ENCODE measurements at places on chromosomes 2 and 18. TPM values are rescaled to one million over a fixed set of nuclear protein-coding genes. Genes with fewer than 3 reads are reported as not detected.

- peaks cover 19% of the 10 kb centered on the region for H3K27me3 ChIP-seq
- no peaks in the 10 kb centered on the region for H3K4me1 ChIP-seq
- H3K4me3 ChIP-seq, result no peak overlapping the region
- no peaks in the 10 kb centered on the region for H3K36me3 ChIP-seq
Observed at GRCh38 chr2:236157815-236158498, 10.2 kb downstream of the GBX2 start.

TWSG1 gene
- 8.6 TPM for total RNA-seq

- H3K27ac ChIP-seq, result no peak overlapping the region
- H3K4me3 ChIP-seq, result no peak overlapping the region
- no peaks in the 10 kb centered on the region for H3K4me1 ChIP-seq
- H3K27me3 ChIP-seq, result no peaks in the 10 kb centered on the region
Observed at GRCh38 chr2:144181001-144181400, 338.9 kb downstream of the ZEB2 start.

DNA sequence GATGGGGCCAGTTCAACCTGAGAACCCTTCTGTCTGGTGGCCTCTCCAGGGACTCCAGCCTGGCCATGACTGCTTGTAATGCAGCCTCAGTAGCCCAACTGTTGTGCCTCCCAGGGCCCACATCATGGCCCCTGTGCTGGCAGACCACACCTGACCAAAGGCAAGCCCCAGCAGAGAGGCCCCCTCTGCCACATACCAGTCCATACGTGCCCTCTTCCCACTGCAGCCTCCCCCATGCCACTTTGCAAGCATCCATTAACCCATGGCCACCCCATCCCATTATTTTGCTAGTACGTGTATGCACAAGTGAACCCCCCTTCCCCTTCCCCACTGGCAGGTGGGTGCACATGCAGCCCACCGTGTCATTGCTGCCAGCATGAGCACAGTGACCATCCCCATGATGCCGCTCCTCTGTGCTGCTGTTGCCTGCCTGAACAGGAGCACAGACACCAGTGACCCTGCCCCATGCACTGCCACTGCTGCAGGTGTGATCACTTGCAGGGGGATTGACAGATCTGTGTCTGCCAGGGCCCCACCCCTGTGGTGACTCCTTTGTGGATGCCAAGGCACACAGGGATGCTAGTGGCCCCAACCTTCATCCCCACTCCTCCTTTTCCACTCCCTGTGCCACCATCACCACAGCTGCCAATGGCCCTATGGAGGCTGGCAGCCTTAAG lies 330.0 kb upstream of the DSEL start:
- DNase-seq, result no peak
- no peaks in the 10 kb centered on the region for H3K4me1 ChIP-seq
- H3K36me3 ChIP-seq, result no peaks in the 10 kb centered on the region
- no peaks in the 10 kb centered on the region for H3K27me3 ChIP-seq
- no peak overlapping the region for H3K27ac ChIP-seq

- DNase-seq, result no peak
- peaks cover 22% of the 10 kb centered on the region for H3K4me1 ChIP-seq
- peak overlapping the region; percentile 89 for H3K27ac ChIP-seq
- no peaks in the 10 kb centered on the region for H3K27me3 ChIP-seq
- peak overlapping the region; percentile 72 for H3K4me3 ChIP-seq
Observed at GRCh38 chr18:13725566-13726231, 659 bp downstream of the FAM210A start.

RFTN2 gene
- total RNA-seq, result 1.1 TPM

DNA sequence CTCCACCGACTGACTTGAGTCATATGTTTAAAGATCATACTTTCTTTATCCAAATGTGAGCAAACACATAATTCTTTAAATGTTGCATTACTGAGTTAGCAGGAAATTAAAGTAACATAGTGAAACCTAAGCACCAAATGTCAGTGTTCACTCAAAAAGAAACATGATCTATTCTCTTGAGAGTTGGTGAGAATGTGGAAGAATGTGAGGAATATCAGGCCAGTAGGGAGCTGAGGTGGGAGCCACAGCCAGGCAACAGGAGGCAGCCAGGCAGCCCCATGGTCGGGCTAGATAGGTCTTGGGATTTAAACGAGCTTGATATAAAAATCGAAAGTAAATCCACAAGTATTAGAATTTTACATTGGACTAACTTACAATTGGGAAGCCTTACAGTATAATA lies 198.1 kb upstream of the SH3BP4 start:
- no peak for DNase-seq
- H3K27me3 ChIP-seq, result no peaks in the 10 kb centered on the region
- no peaks in the 10 kb centered on the region for H3K36me3 ChIP-seq
- no peaks in the 10 kb centered on the region for H3K4me1 ChIP-seq
- no peak overlapping the region for H3K27ac ChIP-seq

- no peak for DNase-seq
- no peak overlapping the region for H3K27ac ChIP-seq
- no peaks in the 10 kb centered on the region for H3K4me1 ChIP-seq
Observed at GRCh38 chr2:154375579-154375931, 322.9 kb upstream of the KCNJ3 start.

DNA sequence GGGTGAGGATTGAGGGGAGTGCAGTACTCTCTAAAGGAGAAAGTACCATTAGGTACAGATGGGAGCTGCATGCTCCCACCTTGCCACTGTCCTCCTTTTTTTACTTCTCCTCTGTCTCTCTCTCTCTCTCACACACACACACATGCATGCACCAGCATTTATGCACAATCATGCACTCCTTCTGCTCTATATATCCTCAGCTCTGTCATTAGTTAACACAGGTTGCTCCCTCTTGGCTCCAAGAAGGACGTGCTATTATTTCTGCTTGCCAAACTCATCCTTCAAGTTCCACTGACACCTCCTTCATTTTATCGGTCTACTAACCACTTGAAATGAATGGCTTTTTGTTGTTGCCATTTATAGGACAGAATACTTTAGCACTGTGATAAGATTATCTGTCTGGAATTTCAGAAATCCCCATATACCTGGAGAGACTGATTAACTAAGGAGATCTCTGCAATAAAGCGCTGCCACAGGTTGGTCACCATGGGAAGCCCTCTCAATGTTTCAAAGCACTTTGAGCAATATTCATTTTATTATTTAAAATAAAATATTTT lies 178.5 kb upstream of the TRIB2 start:
- H3K4me1 ChIP-seq, result no peaks in the 10 kb centered on the region
- H3K27ac ChIP-seq, result no peak overlapping the region
- no peak overlapping the region for H3K4me3 ChIP-seq
- H3K27me3 ChIP-seq, result no peaks in the 10 kb centered on the region
- no peak for DNase-seq
- H3K36me3 ChIP-seq, result no peaks in the 10 kb centered on the region

DNA sequence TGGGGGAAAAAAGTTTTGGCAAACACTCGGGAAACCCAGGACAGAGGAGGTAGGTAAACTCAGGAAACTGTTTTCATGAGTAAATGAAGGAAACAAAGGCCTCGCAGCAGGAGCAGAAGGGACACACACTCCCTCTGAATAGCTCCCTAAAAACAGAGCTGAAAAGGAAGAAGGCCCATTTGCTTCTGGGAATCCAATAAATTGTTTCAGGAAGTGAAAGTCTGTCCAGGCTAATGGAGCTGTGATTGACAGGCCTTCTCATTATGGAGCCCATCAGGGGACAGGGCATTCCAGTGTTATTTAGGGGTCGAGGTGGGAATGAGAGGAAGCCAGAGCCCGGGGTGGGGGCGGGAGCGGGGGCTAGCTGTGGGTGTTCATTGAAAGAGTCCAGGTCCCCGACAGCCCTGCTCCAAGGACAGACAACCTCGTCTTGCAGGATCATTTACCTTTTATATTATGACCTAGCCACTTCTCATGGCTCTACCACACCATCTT lies 81.2 kb downstream of the GBX2 start:
- no peaks in the 10 kb centered on the region for H3K4me1 ChIP-seq
- H3K36me3 ChIP-seq, result no peaks in the 10 kb centered on the region
- no peak overlapping the region for H3K4me3 ChIP-seq
- no peaks in the 10 kb centered on the region for H3K27me3 ChIP-seq

RAD51AP2 gene
- not detected for total RNA-seq

- H3K27ac ChIP-seq, result no peak overlapping the region
- H3K4me3 ChIP-seq, result no peak overlapping the region
- H3K36me3 ChIP-seq, result no peaks in the 10 kb centered on the region
- no peak for DNase-seq
- H3K27me3 ChIP-seq, result peaks cover 4% of the 10 kb centered on the region
Observed at GRCh38 chr2:86331384-86331783, 6.0 kb downstream of the REEP1 start.

DNA sequence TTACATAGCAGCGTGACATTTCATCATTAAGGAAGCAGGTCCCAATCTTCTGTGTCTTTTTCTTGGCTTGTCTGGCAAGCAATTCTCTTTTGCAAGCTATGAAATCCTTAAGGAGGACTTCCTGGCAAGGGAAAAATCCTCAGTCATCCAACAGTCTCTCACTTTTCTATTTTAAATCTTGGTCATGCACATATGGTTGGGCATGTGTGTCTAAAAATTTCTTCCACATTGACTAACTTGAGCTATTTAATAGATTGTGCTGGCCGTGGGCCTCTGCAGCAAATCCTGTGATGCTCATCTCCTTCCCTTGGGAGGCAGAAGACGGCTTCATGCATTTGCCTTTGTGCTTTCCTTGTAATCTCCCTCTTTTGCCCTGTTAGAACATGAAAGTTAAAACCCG lies 634.3 kb upstream of the FANCL start:
- H3K27ac ChIP-seq, result no peak overlapping the region
- DNase-seq, result no peak
- no peaks in the 10 kb centered on the region for H3K4me1 ChIP-seq
- no peaks in the 10 kb centered on the region for H3K27me3 ChIP-seq
- no peak overlapping the region for H3K4me3 ChIP-seq

DNA sequence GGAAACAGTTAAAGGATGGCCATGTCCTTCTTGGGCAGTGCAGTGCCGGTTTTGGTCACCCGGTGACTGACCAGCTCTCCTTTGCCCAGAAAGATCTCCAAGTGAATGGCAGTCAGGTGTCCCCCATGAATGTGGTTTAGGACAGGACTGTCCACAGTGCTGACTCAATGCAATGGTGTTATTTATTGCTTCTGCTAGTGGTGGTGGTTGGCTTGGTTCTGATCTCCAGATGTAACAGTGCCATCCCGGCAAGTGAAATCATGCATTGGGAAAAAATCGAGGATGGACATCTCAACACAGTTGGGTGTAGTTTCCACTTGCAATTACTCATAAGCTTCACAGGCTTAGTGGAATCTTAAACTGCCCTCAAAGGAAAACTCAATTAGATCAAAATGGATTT lies 81.9 kb downstream of the TGOLN2 start:
- H3K4me1 ChIP-seq, result no peaks in the 10 kb centered on the region
- DNase-seq, result no peak
- no peak overlapping the region for H3K27ac ChIP-seq
- no peak overlapping the region for H3K4me3 ChIP-seq
- H3K27me3 ChIP-seq, result no peaks in the 10 kb centered on the region

- no peaks in the 10 kb centered on the region for H3K27me3 ChIP-seq
- no peaks in the 10 kb centered on the region for H3K36me3 ChIP-seq
- H3K4me1 ChIP-seq, result no peaks in the 10 kb centered on the region
- no peak overlapping the region for H3K4me3 ChIP-seq
- H3K27ac ChIP-seq, result no peak overlapping the region
- DNase-seq, result peak; percentile 48
Observed at GRCh38 chr2:43142921-43143438, 83.4 kb downstream of the ZFP36L2 start.

DNA sequence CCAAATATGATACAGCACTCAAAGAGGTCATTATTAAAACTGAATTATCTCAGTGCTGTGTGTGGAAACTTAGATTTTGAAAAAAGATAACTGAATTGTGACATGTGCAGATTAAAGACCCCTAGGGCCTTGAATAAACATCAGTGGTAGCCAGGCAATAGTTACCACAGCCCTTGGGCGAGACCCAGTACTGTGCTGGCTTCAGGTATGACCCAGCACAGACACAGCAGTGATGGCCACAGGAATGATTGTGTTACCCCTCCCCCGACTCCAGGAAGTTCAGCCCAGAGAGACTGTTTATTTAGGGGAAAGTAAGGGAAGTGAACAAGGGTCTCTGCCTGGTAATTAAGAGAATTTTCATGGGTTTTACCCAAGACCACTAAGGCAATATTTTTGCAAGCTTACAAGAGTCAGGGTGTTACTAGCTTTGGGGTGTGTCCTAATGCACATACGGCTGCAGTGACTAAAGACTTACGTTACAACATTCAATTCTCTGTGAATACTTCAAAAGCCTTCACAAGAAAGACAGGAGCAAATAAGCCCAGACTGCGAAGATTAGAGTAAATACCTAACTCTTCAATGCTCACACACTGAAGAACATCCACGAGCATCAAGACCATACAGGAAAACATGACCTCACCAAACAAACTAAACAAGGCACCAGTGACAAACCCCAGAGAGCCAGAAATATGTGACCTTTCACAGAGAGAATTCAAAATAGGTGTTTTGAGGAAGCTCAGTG lies 28.2 kb upstream of the ITGAV start:
- no peaks in the 10 kb centered on the region for H3K36me3 ChIP-seq
- DNase-seq, result no peak
- H3K27ac ChIP-seq, result no peak overlapping the region
- no peak overlapping the region for H3K4me3 ChIP-seq
- no peaks in the 10 kb centered on the region for H3K4me1 ChIP-seq
- no peaks in the 10 kb centered on the region for H3K27me3 ChIP-seq

CARF gene
- 8.2 TPM for total RNA-seq

EXOC6B gene
- 58.6 TPM for total RNA-seq

GRCh38 chr2:86400321-86400720 lies 40.9 kb upstream of the KDM3A start:
- no peaks in the 10 kb centered on the region for H3K27me3 ChIP-seq
- no peaks in the 10 kb centered on the region for H3K4me1 ChIP-seq
- no peaks in the 10 kb centered on the region for H3K36me3 ChIP-seq
- no peak overlapping the region for H3K27ac ChIP-seq

DNA sequence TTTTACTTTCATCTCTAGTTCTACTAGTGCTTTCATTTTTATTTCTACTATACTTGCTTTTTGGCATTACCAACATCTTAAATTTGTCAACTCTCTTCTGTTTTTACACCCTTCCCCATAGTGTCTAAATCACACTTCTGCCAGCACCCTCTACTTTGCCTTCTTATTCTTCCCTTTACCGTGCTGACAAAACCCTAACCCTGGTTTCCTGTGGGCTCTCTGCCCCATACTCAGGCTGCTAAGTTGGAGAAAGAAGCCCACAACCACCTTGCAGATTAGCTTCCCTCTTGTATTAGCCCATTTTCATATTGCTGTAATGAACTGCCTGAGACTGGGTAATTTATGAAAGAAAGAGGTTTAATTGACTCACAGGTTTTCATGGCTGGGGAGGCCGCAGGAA lies 24.8 kb downstream of the GIGYF2 start:
- H3K27me3 ChIP-seq, result no peaks in the 10 kb centered on the region
- no peak for DNase-seq
- H3K4me3 ChIP-seq, result no peak overlapping the region

DCDC2C gene
- not detected for total RNA-seq

DNA sequence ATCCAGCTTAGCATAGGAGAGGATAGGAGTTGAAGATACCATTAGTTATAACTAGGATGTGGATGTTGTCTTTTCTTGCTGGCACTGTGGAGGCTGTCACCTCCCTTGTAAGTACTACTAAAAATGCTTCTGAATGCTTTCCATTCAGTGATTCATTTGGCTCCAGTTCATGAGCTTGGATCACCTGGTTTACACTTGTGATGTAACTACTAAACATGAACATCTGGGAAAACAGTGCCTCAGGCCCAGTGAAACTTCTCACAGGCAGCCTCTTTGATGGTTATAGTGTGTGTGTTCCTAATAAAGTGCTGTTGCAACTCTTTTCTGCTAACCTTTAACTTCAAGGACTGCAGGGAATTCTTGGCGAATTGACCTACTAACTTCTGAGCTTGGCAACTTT lies 13.0 kb upstream of the SLC9A2 start:
- H3K4me1 ChIP-seq, result no peaks in the 10 kb centered on the region
- H3K27ac ChIP-seq, result no peak overlapping the region
- H3K36me3 ChIP-seq, result no peaks in the 10 kb centered on the region
- DNase-seq, result no peak

RFX8 gene
- not detected for total RNA-seq

HOXD12 gene
- total RNA-seq, result not detected

Data from Peyer's patch (tissue), 4 donors.